Type B pancreatic cell (in vitro differentiated cells): ENCODE measurements at places on chromosomes 2 and 18. TPM values are rescaled to one million over a fixed set of nuclear protein-coding genes. Genes with fewer than 3 reads are reported as not detected.

Gene STAT4
- total RNA-seq, result 2.1 TPM in 2 replicates

Gene IL1RN
- 11.0 and 20.5 TPM in 2 replicates for total RNA-seq

Gene UCN
- total RNA-seq, result 0.74 and 4.1 TPM in 2 replicates

Gene FBXO11
- 65.8 and 83.9 TPM in 2 replicates for total RNA-seq

Gene PPP4R1
- 77.3 and 109 TPM in 2 replicates for total RNA-seq

Gene CYP27A1
- 6.5 and 6.9 TPM in 2 replicates for total RNA-seq

Gene UPP2
- total RNA-seq, result not detected in 2 replicates

Gene CHN1
- 11.6 and 24.0 TPM in 2 replicates for total RNA-seq

Gene LYG1
- 1.6 and 2.1 TPM in 2 replicates for total RNA-seq

Gene ANKRD23
- total RNA-seq, result 6.1 and 8.1 TPM in 2 replicates

Gene IMPA2
- total RNA-seq, result 53.6 and 56.3 TPM in 2 replicates

- DNase-seq, result no peak
- no peaks in the 10 kb centered on the region for H3K36me3 ChIP-seq
- H3K27me3 ChIP-seq, result no peaks in the 10 kb centered on the region
- no peak overlapping the region for H3K4me3 ChIP-seq
Observed at GRCh38 chr2:12164689-12165088, 418.3 kb downstream of the LPIN1 start.

DNA sequence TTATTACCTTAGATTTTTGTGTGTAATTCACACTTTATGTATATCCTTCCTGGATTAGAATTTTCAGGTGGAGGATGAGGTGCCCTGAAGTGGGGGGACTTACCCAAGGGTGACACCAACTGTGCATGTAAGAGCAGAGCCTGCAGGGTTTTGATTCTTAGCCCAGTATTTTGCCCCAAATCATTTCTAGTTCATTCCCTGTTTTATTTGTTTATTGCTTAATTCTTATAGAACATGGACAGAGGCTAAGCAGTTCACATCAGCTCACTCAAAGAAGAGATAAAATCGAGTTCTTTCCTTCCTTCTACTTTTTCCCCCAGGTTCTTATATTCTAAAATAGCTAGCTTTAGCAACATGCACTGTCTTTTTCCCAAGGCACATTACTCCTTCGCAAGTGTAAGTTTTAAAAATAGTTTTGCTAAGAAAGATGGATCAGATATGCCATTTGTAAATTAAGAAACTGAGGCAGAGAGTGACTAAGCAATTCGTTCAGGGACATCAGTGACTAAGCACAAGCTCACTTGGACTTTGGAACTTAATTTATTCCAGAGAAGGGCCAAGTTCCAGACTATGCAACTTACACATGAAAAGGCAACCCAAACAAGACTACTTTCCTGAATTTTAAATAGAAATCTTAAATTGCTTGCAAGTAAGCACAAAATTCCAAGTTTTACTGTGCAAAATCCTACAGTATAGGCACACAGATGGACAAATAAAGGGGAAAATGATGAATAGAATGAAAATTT, 427.9 kb upstream of the POU3F3 start:
- H3K27me3 ChIP-seq, result peaks cover 28% of the 10 kb centered on the region

DNA sequence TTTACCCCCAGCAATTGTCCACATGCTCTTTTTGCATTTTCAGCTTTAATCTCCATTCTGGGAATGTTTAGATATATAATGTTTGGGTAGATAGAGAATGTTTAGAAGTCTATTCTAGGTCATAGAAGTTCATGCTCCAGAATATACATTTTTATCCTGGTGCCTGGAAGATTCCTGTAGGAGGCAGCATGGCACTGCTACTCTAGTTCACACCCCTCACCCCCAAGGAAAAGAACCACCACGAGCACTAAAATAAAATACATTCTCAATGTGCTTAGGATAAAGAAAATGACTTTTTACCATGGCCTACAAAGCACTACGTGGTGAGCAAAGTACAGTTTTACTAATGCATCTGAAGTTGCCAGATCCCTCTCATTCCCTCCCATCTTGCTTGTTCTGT, 53.8 kb downstream of the MYO1B start:
- H3K27ac ChIP-seq, result no peak overlapping the region
- peaks cover 24% of the 10 kb centered on the region for H3K4me1 ChIP-seq
- no peaks in the 10 kb centered on the region for H3K27me3 ChIP-seq
- peaks cover 40% of the 10 kb centered on the region for H3K36me3 ChIP-seq

- H3K36me3 ChIP-seq, result no peaks in the 10 kb centered on the region
- peak overlapping the region; percentile 24 for H3K4me3 ChIP-seq
- DNase-seq, result no peak
- H3K27ac ChIP-seq, result peak overlapping the region; percentile 64
Observed at GRCh38 chr2:48723129-48723528, 32.4 kb downstream of the LHCGR start.

DNA sequence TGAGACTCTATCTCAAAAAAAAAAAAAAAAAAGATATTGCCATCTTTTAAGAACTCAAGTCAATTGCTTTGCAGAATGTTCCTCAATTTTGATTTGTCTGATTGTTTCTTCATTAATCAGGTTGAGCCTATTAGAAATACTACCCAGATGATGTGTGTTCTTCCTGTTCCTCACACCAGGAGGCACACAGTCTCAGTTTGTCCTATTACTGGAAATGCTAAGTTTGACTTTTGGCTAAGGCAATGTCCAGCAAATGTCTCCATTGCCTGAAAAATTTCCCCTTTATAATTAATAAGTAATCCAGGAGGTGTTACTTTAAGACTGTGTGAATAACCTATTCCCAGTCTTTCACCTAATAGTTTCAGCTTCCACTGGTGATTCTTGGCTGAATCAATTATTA, 28.4 kb downstream of the BOLA3 start:
- H3K4me3 ChIP-seq, result no peak overlapping the region
- H3K4me1 ChIP-seq, result no peaks in the 10 kb centered on the region
- no peak overlapping the region for H3K27ac ChIP-seq
- no peak for DNase-seq

- peaks cover 15% of the 10 kb centered on the region for H3K4me1 ChIP-seq
- peak overlapping the region; percentile 26 for H3K4me3 ChIP-seq
Observed at GRCh38 chr2:58042486-58042970, 4.1 kb upstream of the VRK2 start.

GRCh38 chr2:10150436-10150835, 27.9 kb downstream of the RRM2 start:
- DNase-seq, result no peak
- no peaks in the 10 kb centered on the region for H3K4me1 ChIP-seq
- no peaks in the 10 kb centered on the region for H3K27me3 ChIP-seq
- H3K4me3 ChIP-seq, result no peak overlapping the region
- no peak overlapping the region for H3K27ac ChIP-seq
- H3K36me3 ChIP-seq, result peaks cover 6% of the 10 kb centered on the region

- peaks cover 20% of the 10 kb centered on the region for H3K4me1 ChIP-seq
- no peak for DNase-seq
- H3K27me3 ChIP-seq, result peaks cover 4% of the 10 kb centered on the region
- peak overlapping the region; percentile 95 for H3K4me3 ChIP-seq
Observed at GRCh38 chr2:12715258-12716031, 1.3 kb upstream of the TRIB2 start.

DNA sequence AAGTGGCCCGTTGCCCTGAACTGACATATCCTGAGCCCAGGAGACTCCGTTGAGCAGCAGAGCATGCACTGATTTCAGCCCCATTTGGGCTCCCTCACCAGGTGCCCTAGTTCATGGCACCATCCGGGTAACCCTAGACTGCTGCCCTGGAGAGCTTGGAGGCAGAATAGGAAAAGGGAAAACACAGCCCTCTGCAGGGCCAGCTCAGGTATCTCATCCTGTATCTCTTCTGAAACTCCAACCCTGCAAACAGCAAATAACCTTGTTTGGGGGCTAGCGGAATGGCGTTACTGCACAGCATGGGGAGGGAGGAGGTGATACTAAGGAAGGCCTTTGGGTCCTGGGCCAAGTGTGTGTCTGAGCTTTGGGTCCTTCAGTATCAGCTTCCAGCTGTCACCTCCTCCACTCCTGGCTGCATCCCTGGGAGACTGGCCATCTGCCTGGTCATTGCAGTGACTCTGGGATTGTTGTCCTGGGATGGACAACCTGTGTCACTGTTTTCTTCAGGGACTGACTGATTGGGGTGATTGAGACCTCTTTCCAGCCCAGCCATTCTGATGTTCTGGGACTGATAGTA, 233.8 kb upstream of the SKOR2 start:
- no peaks in the 10 kb centered on the region for H3K4me1 ChIP-seq
- no peaks in the 10 kb centered on the region for H3K36me3 ChIP-seq
- H3K4me3 ChIP-seq, result no peak overlapping the region

DNA sequence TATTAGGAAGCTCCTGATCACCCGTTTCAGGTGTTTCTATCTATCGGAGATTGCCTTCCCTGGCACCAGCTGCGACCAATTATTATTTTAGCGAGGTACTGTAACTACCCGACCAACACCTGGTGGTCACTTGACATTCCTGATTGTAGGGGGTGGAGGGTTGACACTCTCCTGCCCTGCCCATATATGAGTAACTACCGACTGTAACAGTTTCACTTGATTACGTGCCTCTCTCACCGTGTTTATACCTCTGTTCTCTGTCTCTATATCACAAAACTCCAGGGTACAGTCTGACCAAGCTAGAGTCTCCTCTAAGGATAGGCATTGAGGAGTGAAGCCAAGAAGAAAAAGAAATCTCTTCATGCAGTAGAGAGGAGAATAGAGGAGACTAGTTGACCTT, 268.0 kb upstream of the LRATD1 start:
- peaks cover 4% of the 10 kb centered on the region for H3K27me3 ChIP-seq
- DNase-seq, result no peak
- no peaks in the 10 kb centered on the region for H3K36me3 ChIP-seq
- H3K27ac ChIP-seq, result no peak overlapping the region
- no peak overlapping the region for H3K4me3 ChIP-seq

DNA sequence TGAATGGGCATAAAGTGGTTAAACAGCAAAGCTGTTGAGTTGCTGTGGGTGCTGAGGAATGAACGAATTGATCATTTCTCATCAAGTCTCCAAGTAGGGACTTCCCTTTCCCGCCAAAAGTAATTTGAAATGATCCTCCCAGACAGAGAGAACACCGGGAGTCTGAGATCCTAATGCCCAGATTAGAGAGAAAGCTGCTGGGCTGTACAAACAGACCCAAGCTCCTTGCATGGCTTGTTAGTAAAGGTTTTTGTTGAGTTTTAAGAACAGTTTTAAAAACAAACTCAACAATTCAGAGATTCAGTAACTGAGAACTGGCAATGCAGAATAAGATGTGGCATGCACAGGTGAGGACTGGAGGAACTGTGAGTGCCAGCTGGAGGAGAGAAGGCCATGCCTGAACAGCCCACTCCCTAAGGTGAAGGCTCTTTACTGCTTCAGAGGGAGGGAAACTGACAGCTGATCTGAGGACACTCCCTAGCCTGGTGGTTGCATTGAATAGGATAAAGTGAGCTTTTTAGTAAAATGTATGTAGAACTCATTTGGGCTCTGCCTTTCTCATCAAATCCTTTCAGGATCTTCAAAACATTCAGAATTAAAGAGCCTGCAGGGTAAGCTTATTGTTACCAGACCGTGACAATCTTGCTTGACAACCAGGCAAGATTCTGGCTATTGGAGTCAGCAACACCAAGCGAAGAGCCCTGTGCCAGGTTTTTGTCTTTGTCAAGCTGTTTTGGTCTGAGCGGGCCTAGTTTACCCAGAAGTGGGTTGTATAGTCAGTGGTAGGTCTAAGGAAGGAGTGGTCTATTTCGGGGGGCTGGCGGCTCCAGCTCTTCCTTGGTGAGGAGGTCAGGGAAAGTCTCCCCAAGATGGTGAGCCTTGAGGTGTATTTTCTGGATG, 63.2 kb upstream of the IGFBP5 start:
- H3K27ac ChIP-seq, result no peak overlapping the region
- H3K4me3 ChIP-seq, result no peak overlapping the region
- no peak for DNase-seq
- no peaks in the 10 kb centered on the region for H3K36me3 ChIP-seq
- H3K27me3 ChIP-seq, result peaks cover 3% of the 10 kb centered on the region

- no peak overlapping the region for H3K4me3 ChIP-seq
- H3K27me3 ChIP-seq, result no peaks in the 10 kb centered on the region
- no peaks in the 10 kb centered on the region for H3K4me1 ChIP-seq
- H3K36me3 ChIP-seq, result no peaks in the 10 kb centered on the region
Observed at GRCh38 chr2:193537531-193537930, 1342.8 kb upstream of the TMEFF2 start.

DNA sequence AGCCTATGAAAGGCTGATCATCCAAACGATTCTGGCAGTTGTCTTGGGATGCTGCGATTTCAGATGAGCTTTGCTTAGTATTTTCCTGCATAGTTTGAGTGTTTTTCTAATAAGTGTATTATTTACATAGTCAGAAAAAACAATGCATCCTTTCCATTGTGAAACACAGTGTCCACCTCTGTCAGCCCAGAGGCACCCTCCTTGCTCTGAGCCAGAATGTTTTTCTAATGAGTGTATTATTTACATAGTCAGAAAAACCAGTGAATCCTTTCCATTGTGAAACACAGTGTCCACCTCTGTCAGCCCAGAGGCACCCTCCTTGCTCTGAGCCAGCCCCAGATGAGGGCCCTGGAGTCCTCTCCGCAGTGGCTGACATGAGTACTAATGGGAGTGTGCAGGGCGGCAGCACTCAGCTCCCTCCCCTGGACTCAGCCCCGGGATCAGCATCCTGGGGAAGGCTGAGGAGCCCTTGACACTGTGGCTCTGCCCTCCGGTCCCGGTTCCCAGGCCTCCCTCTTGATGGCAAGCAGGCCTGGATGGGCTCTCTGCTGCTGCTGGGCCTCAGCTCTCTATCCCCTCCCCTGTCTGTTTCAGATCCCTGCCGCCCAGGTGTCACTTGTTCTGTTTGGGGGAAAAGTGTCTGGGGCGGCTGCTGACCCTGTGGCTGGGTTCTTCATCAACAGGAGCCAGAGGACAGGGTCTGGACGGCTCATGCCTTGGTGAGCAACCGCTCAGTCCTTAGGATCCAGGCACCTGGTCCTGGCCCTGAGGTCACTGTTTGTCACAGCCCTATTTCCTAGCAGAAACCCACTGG, 5.9 kb downstream of the MFSD2B start:
- H3K36me3 ChIP-seq, result no peaks in the 10 kb centered on the region
- H3K4me3 ChIP-seq, result no peak overlapping the region
- no peak for DNase-seq
- no peak overlapping the region for H3K27ac ChIP-seq

DNA sequence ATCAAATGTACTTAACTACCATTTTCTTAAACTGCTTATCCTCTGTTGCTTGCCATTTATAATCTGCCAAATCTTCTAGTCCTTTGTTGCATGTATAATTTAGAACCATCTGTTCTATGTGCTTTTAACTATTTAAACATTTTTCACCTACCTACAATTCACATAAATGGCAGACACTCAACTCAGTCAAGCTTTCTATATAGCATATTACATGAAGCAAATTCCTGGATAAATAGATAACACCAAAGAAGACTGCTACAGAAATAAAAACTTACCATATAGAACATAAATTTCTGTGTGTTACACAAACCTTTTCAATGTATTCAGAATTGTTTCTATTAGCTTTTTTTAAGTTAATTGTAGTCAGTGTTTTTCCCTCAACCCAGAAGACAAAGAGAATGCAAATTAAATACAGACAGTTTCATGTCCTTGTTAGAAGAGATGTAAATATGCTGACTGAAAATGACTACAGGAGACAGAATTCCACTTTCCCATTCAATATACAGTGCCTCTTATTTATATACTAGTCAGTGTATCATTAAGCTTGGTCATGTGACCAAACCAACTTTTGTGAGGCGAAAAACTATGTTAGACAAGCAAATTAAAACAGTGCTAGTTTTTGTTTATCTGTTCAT, 2.6 kb downstream of the BAZ2B start:
- H3K4me1 ChIP-seq, result peaks cover 40% of the 10 kb centered on the region
- peak overlapping the region; percentile 91 for H3K4me3 ChIP-seq
- H3K27ac ChIP-seq, result peak overlapping the region; percentile 97
